Endothelial cell (in vitro differentiated cells): ENCODE measurements at places on chromosomes 3 and 15. TPM values are rescaled to one million over a fixed set of nuclear protein-coding genes. Genes with fewer than 3 reads are reported as not detected.

DNA sequence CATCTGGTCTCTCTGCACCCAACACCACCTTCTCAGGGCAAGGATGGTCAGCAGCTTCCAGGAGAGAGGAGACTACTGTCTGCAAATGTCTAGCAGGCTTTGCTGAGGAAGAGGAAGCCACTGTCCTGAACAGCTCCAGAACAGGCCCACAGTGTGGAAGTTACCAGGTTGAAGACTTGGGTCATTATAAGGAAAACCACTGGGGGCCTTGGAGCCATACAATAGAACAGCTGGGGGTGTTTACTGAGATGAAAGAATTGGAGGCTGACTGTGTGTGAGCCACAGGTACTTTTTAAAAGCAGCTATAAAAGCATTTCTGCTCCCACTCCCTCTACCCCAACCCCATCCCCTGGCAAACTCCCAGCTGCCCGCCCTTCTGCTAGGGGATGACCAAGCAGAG, 24.2 kb downstream of the SRGAP3 start:
- no peak for DNase-seq

DNA sequence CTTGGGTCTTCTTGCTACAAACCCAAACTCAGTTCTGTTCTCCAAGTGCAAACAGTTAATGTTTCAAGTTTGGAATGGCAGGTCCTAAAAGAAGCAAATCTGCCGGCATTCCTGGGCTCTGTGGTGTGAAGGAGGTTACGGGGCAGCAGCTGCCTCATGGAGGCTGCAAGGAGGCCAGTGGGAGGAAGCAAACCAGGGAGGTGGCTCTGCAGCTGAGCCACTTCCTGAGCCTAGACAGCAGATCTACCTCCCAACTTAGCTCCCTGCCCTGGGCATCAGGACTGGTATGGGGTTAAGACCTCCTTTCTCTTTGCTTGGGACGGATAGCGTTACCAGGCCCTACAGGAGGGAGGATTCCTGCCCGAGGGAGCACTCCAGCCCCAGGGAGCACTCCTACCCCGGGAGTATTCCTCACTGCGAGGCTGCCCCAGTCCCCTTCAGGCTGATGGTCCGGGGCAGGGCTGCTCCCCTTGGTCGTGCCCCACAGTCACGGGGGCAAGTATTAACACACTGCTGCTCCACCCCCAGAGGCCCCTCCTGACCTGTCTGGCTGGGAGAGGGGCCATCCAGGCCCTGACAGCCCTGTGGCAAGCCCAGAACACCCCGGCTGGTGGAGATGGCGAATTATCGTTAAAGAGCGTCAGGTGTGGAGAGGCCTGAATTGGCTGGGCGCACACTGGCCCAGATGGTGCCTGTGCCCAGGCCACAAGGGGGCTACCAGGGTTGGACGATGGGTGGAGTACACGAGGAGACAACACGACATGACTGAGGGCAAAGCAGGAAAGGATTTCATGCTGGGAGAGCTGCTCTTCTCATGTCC, 129.9 kb downstream of the ATP10A start:
- DNase-seq: no peak

GRCh38 chr15:40064231-40064894, 25.4 kb upstream of the SRP14 start:
- no peak for DNase-seq

- no peak for DNase-seq
These were observed 2.1 kb downstream of the VIPR1 start for GRCh38 chr3:42504334-42505127.

Gene UNC13C
- 0.08 TPM for total RNA-seq

DNA sequence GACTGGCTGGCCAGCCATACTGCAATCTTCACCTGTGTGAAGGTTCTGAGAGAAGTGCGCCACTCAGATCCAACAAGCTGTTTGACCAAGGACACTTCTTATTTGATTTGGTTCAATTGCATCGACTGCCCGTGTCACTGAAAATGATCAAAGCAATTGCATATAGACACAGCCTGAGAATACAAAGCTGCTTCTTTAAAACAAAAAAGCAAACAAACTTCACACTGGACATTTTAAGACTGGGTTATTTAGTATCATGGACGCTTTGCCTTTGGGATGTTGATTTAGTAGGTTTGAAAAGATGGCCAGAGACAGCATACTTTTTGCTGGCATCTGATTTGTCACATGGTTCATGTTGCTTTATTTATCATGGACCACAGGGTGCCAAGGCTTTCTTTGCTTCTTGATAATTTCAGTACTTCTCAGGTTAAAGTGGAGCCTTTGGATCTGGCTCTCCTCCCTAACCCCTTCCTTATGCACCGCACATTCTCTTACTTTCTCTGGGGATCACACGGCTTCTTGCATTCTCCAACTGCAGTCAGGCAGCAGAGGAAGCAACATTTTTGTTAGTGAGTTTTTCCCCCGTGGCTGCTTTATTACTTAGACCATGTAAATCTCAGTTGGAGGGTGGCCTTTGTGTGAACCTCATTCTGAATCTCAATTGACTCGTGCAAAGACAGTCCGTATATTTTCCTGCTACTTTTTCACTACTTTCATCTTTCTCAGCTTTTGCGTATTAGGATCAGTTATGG, 151.0 kb downstream of the CD47 start:
- DNase-seq: no peak

GRCh38 chr3:59884409-59884808, 834.6 kb upstream of the CFAP20DC start:
- no peak for DNase-seq

- DNase-seq: no peak
These were observed 14.6 kb downstream of the LRIG1 start for GRCh38 chr3:66486202-66486601.

DNA sequence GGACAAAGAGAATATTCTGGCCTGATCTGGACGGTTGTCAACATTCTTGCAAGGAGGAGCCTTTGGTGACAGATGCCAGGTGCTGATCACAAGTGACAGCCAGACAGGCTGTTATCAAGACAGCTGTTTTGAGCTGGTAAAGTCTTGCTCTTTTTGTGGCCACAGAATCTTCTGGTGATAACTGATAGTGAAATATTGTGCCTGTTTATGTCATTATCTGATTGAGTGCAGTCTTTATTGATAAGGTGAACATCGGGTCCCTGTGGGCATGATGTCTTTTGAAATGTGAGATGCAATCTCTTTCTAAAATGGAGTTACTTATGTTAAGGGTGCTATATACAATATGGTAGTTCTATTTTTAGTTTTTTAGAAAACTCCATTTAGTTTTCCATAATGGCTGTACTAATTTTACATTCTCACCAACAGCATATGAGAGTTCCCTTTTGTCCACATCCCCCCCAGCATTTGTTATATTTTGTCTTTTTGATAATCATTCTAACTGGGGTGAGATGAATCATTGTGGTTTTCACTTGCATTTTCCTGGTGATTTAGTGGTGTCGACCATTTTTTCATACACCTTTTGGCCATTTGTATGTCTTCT, 10.7 kb downstream of the CEP63 start:
- no peak for DNase-seq

DNA sequence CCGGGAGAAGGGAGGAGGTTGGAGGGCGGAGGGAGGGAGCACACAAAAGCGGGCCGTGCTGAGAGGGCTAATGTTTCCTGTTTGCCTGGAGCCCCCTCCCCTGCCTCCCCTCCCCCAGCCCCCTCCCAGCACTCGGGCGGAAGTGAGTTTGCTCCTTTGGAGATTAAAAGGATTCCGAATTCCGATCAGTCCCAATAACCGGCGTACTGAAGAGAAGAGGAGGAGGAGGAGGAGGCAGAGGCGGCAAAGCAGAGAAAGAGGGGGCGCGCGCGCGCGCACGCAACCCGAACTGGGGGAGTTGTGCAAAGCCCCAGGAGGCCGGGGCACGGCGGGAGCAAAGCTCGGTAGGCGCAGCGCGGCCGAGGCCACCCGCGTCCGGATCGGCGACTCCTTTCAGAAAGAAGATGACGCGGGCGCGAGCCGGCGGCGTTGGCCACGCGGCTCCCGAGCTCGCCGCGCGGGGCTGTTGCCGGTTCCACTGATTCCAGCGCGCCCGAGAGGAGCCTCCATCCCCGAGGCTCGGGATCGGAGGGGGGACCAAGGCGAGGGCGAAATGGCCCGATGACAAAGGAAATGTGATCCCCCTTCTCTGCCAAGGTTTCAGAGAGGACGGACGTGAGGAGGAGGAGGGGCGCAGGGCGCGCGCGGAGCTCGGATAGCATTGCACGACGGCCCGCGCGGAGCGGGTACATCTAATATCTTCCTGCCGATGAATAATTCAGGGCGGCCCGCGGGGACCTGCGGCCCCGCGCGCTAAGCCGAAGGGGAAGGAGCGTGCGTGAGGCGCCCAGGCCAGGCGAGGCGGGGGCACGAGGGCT, 1.1 kb upstream of the TRIM71 start:
- peak; percentile 69 for DNase-seq

DNA sequence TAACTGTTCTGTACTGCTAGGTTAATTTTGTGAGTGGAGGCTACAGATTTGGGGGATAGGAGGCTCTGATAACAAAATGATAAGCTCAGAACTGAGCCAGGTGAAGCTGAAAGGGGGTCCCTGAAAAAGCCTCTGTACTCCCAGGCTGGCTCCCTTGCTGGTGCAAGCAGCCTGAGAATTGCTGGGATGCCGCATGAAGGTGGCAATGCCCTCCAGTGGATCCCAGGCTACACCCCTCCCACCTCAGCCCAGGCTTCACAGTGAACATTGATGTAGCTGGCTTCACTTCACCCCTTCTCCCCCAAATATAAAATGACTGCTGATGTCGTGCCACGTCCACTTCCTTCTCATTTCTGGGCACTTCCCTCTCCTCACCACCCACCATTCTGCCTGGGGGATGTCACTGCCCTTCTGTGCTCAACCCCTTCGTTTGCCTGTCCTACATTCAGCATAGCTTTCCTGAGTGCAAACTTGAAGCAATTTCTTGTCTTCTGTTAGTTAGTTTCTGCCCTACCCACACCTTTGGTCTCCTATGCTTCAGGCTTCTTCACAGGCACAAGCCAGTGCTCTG, 9.7 kb upstream of the ARHGEF26 start:
- no peak for DNase-seq

GRCh38 chr3:67291287-67292252, 293.5 kb downstream of the KBTBD8 start:
- DNase-seq: no peak

GRCh38 chr3:183262875-183263378, 9.9 kb downstream of the B3GNT5 start:
- no peak for DNase-seq

DNA sequence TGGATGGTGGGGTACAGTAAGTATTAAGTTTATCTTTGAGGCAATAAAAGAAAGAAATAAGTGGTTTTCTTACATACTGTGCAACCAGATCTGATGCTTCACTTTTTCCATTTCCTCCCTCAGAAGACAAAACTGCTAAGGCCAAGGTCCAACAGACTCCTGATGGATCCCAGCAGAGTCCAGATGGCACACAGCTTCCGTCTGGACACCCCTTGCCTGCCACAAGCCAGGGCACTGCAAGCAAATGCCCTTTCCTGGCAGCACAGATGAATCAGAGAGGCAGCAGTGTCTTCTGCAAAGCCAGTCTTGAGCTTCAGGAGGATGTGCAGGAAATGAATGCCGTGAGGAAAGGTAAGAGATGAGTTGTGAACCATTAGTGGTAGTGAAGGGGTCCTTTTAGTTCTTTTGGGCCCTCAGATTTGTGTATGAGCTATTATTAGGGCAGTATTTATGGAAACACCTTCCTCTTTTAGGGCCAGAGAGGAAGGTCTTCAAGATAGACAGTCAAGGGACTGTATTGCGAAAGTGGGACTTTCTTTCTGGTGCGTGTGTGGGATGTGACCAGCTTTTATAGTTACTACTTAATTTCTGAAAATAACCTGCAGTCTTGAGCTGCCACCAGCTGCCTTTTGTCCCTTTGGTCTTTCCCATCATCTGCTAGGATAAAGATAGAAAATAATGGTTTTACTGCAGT, 4.6 kb downstream of the ALAS1 start:
- DNase-seq: no peak

DNA sequence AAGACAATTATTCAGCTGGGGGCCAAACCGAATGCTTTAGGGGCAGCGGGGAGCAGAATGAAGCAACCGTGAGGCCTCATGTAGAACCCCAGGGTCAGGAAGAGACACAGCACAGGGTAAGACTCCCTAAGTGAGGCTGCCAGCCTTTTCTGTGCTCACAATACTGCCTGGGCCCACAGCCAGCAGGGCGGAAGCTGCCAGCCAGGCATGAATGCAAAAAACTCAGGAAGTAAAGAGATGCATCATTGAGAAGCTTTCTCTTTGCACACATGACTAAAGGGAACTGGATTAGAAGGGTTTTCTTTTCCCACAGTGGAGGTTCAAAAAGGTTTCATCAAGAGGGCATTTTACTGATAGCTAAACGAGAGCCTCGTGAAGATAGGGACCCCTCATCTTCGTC, 33.3 kb downstream of the CA12 start:
- DNase-seq: no peak

DNA sequence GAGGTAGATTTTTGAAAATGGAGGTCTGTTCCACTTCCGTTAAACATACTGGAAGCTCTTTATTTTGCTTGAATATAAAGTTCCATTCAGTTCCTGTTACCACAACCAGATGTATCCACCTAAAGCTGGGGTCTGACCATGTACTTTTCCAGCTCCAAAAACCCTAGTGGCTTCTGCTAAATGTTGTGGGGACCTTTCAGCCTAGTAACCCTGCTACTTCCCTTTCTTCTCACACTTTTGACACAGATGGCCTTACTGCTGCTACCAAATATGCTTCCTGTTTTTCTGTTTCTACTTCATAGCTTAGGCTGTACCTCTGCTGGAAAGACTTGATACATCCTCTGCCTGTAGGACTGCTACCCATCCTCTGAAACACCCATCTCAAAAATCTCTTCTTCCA, 87.8 kb downstream of the COL6A6 start:
- no peak for DNase-seq

DNA sequence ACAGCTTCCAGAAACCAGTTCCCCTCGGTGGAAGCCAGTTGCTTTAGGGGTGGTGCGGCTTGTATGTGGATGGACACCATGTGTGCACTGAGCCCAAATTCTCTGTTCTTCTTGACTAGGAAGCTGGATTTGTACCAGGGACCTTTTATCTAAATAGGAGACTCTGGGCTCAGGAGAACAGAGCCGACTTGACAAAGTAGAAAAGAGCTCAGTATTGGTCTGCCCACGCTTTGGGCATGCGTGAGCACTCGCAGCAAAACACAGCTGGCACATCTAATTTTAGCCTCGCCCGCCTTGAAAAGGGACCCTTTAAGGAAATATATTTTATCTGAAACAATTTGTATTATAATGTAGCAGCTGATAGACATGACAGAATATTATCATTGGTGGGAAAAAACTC, 1.1 kb upstream of the RBMS3 start:
- no peak for DNase-seq

Gene TPRG1
- total RNA-seq: 2.1 TPM
